ENCODE measurements at places on chromosomes 11 and 22. TPM values are rescaled to one million over a fixed set of nuclear protein-coding genes. Genes with fewer than 3 reads are reported as not detected.

The OR8G5 gene
- total RNA-seq = not detected

The CRYBA4 gene
- total RNA-seq = not detected

The OR52N4 gene
- total RNA-seq = not detected

The AGBL2 gene
- total RNA-seq = not detected

The CYTH4 gene
- not detected for total RNA-seq

The TTLL8 gene
- not detected for total RNA-seq

The OR2AG2 gene
- total RNA-seq = not detected

The GTSE1 gene
- 46.3 TPM for total RNA-seq

The CD3G gene
- not detected for total RNA-seq

The HEPHL1 gene
- not detected for total RNA-seq

The PSMC3 gene
- total RNA-seq = 239 TPM

The ARHGAP8 gene
- total RNA-seq = 15.7 TPM

The MAPK8IP1 gene
- total RNA-seq = 38.5 TPM

The SLC22A9 gene
- total RNA-seq = not detected

The CCDC15 gene
- total RNA-seq = 2.6 TPM

The LRP5 gene
- 27.8 TPM for total RNA-seq

The CCDC89 gene
- 8.6 TPM for total RNA-seq

The EMID1 gene
- 7.9 TPM for total RNA-seq

The ANO1 gene
- not detected for total RNA-seq

The C11orf91 gene
- not detected for total RNA-seq

The MCAM gene
- 90.3 TPM for total RNA-seq

The NUDT8 gene
- 12.6 TPM for total RNA-seq

The ZNF280B gene
- total RNA-seq = 0.49 TPM

The FOLH1 gene
- total RNA-seq = not detected

The OR4A16 gene
- total RNA-seq = not detected

The TTC36 gene
- not detected for total RNA-seq

The CHRM4 gene
- 5.2 TPM for total RNA-seq

The OR4C5 gene
- total RNA-seq = not detected

The RIMBP3B gene
- 0.34 TPM for total RNA-seq

The RABL2B gene
- total RNA-seq = 24.8 TPM

The DNAJB7 gene
- not detected for total RNA-seq

The RFPL3 gene
- total RNA-seq = not detected

The OR2D2 gene
- not detected for total RNA-seq

The GAL gene
- total RNA-seq = not detected

The SEC14L3 gene
- total RNA-seq = not detected

The CEND1 gene
- total RNA-seq = 0.74 TPM

The OTOG gene
- not detected for total RNA-seq

The NOX4 gene
- not detected for total RNA-seq

The MRGPRE gene
- not detected for total RNA-seq

The ZP1 gene
- total RNA-seq = not detected

The FGF19 gene
- not detected for total RNA-seq

The PC gene
- 93.9 TPM for total RNA-seq

The TBC1D10A gene
- 31.0 TPM for total RNA-seq

The CLMP gene
- 0.37 TPM for total RNA-seq
